ENCODE measurements at places on chromosomes 6 and 20. TPM values are rescaled to one million over a fixed set of nuclear protein-coding genes. Genes with fewer than 3 reads are reported as not detected.

GRCh38 chr20:48619126-48620101, 208.4 kb downstream of the PREX1 start:
- DNase-seq: peak; percentile 46

DNA sequence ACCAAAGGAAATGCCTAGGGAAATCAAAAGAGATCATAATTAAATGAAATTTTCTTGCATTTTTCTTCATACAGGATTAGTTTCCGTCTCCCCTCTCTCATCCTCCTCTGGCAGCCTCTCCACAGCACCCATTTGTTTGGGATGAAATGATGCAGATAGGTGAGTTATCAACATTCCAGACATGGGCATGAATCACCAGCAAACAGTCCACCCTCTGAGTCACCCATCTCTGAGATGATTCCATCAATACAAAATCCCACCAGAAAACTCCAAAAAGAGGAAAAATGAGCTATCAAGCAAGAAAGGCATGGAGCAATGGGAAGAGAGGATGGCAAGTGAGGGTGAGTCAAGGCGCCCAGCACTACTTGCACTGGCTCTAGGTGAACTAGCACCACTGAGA, 11.4 kb downstream of the MC3R start:
- DNase-seq: no peak

- no peak for DNase-seq
Measured at GRCh38 chr6:168004023-168004422, 6.6 kb downstream of the KIF25 start.

GRCh38 chr6:161038229-161039031, 46.9 kb downstream of the MAP3K4 start:
- no peak for DNase-seq

Gene SLC2A10
- 11.5 TPM for total RNA-seq

Data from lower lobe of right lung (tissue), 2 donors.